ENCODE measurements at places on chromosomes 16 and 17.

DNA sequence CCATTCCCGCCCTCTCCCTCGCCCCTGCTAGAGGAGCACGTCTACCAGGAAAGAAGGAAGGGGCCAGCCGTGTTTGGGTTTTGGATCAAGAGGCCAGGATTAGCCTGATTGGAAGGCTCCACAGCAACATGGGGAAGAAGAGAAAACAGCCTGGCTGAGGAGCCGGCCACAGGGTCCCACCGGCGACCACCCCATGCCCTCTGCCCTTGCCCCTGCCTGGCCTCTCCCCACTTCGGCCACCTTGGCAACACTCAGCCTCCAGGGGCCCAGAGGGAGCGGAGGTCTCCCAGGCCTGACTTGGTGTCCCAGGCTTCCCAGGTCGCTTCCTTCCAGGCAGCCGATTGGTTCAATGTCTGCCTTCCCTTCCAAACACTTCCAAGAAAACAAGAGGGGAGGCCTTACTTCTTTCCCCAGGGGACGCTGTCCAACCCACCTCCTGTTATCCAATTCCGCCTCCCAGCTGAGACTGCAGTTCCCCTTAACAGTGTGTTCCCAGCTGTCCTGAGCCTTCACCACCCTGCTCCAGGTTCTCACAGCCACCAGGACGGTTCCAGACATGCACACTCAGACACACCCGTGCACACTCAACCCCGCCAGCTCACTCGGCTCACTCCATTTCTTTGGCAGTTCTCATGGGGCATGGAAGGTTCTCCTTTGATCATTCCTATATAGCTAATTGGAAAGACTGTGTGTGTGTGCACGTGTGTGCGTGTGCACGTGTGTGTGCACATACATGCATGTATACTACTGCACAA lies 65.4 kb downstream of the RBFOX3 start:
- DNase-seq: no peak

DNA sequence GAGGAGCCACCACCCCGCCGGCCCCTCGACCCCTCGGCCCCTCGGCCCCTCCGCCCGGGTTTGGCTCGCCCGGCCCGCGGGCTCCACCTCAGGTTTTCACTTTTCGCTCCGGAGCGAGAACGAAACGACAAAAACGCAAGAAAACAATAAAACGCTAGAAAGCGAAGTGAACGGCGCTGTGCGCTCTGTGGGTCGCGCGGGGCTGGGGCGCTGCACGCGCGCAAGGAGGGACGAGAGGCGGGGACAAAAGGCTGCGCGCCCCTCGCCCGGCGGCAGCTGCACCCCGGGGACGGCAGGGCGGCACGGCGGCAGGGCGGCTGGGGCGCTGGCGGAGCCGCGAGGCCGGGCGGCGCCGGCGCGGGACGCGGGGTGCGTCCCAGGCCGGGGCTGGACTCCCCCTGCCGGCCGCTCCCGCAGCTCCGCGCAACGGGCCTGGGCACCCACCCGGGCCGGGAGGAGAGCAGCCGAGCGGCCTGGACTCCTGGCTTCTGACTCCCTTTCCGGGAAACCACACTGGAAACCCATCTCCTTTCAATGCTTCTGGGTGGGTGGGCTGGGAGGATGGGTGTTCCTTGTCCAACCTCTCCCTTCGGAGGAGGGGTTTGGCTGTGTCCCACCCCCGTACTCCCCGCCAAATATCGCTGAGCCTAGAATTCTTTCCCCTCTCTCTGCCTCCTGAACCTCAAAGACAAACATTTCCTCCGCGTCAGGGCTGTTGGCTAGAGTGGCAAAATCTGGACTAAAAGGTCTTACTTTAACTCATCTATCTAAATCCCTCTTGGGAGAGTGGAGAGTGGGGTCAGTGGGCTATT lies 9.9 kb downstream of the TBX2 start:
- DNase-seq: peak; percentile 85

GRCh38 chr17:34117811-34118210 lies 137.3 kb upstream of the CCL2 start:
- no peak for DNase-seq

DNA sequence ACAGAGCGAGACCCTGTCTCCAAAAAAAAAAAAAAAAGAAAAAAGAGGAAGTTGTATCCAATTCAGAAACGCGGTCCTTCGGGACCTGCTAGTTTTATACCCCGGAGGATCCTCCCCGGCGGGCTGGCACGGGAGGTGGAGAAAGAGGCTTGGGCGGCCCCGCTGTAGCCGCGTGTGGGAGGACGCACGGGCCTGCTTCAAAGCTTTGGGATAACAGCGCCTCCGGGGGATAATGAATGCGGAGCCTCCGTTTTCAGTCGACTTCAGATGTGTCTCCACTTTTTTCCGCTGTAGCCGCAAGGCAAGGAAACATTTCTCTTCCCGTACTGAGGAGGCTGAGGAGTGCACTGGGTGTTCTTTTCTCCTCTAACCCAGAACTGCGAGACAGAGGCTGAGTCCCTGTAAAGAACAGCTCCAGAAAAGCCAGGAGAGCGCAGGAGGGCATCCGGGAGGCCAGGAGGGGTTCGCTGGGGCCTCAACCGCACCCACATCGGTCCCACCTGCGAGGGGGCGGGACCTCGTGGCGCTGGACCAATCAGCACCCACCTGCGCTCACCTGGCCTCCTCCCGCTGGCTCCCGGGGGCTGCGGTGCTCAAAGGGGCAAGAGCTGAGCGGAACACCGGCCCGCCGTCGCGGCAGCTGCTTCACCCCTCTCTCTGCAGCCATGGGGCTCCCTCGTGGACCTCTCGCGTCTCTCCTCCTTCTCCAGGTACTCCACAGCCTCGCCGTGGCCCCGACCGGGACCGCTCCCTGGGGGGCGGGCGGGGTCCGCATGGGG lies at the start of gene CDH3:
Gene CDH3 (plus strand): TSS at position 596 of the 779 bp plus-strand sequence. CDS start 70 bp downstream, at position 666.
- peak; percentile 85 for DNase-seq

- no peak for DNase-seq
These were observed 5.7 kb downstream of the BECN1 start for GRCh38 chr17:42818379-42818778.

- peak; percentile 92 for DNase-seq
These were observed 72.8 kb upstream of the MED9 start for GRCh38 chr17:17403899-17404576.

DNA sequence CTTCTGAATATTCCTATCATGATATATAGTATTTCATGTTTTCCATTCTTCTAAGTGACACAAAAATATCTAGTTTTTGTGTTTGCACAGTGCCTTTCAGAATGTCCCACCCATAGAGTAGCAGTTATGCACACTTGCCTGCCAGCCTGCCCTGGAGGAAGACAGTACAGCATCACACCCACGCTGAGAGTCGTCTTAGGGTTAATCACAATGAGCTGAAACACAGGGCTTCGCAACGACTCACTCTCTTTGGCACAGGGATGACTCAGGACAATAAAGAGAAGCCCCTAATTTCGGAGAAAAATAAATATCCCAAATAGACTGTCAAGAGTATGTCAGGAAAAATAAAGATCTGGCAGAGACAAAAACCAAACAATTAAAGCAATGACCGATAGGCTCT lies 11.6 kb upstream of the NDUFAB1 start:
- DNase-seq: no peak

DNA sequence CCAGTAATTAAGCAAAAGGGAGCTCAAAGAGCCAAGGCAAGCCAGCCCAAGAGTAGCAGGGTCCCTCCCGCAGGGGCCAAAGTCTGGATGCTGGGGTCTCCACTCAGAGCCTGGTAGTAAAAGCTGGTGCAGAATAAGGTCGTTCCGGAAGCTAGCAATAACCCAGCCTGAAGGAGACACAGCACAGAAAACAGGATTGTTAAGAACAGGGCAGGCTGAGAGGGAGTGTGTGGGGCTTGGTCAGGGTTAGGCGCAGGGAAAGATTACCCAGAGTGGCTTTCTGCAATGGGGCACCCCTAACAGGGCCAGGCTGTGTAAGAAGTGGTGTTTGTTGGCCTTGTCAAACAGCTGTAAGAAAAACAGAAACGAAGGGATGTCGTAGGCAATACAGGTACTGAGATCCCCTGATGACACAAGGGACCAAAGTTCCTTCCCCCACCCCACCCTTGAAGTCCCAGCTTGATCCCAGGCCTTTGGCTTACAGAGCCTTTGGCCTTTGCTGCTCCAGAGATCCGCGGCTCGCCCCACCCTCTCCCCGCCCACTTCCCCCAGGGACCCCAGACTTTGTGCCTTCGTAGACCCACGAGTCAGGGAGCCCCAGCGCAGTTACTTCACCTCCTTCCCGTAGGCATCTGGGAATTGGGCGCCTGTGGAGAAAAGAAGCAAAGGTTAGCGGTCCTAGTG lies 712 bp downstream of the TMEM256 start:
- DNase-seq: peak; percentile 80

DNA sequence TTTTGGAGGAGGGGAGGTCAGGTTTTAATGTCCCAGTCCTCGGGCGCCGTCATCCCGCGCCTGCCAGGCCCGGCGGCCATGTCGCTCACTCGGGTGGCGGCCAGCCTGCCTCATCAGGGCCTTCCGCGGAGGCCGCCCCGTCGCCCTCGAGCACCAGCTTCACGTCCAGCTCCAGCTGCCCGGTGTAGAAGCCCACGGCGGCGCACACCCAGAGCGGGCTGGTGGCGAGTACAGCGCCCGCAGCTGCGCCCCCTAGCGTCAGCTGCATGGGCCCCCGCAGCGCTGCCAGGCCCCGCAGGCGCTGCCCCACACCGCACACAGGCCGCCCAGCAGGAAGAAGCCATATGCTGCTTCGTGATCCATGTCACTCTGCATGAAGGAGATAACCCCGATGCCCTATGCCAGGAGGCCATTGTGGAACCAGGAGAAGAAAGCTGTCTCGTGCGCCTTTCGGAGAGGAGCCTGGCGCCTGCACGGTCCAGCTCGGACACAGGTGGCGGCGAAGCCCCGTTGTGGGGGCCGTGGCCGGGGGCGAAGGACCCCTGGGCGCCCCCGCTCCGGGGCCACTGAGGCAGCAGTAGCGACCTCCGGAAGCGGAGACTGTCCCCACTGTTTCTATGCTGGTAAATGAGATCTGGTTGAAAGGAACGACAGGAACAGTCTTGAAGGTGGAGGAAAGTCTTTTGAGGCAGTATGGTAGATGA lies 9.6 kb downstream of the AP2B1 start:
- no peak for DNase-seq

DNA sequence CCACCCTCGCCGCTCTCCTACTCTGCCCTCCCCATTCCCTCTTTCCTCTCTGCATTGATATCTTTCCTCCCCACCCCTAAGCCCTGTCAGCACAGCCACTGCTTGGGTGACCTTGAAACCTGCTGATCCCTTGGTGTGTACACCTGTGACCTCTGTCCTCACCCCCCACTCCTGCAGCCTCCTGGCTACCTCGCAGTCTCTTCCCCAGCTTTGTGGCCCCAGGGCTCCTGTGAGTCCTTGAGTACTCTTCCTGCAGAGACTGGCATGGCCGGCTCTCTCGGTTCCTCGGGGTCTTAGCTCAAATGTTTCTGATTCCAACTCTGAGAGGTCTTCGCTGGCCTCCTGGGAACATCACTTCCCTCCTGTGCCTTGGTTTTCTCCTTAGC lies 31.7 kb downstream of the ADCY7 start:
- DNase-seq: no peak
